ENCODE measurements at places on chromosomes 4 and X.
A peak's percentile ranks its signal among the peaks of the same experiment; 100 is the strongest.

DNA sequence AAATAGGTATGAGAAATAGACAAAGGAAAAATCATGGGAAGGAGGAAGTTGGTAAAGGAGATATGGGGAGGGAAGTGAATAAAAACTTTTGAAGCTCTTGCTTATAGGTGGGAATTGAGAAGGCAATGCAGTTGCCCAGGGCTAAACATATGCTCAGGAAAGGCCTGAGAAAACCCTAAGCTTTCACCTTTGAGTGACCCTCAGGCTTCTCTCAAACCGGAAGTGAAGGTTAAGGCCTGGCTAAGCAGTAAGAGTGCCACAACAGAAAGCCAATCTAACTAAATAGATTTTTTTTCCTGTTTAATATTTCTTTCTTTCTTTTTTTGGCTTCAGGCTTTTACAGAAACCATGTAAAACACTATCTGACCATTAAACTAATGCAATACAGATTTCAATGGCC lies 69.5 kb upstream of the GABRA3 start:
- DNase-seq = no peak

GRCh38 chrX:118325453-118325852 lies 20.5 kb upstream of the WDR44 start:
- no peak for DNase-seq

- DNase-seq = peak; percentile 40
Observed at GRCh38 chr4:124111922-124112321, 600.6 kb downstream of the ANKRD50 start.

DNA sequence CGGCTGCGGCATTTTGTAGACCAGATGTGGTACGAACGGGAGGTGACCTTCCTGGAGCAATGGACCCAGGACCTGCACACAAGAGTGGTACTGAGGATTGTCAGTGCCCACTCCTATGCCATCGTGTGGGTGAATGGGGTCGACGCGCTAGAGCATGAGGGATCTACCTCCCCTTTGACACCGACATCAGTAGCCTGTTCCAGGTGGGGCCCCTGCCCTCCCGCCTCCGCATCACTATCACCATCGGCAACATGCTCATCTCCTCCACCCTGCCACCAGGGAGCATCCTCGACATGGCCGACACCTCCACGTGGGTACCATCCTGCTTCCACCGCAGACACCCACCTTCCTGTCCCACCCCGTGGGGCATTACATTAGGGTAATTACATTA lies 46.2 kb downstream of the SMARCA5 start:
- no peak for DNase-seq

DNA sequence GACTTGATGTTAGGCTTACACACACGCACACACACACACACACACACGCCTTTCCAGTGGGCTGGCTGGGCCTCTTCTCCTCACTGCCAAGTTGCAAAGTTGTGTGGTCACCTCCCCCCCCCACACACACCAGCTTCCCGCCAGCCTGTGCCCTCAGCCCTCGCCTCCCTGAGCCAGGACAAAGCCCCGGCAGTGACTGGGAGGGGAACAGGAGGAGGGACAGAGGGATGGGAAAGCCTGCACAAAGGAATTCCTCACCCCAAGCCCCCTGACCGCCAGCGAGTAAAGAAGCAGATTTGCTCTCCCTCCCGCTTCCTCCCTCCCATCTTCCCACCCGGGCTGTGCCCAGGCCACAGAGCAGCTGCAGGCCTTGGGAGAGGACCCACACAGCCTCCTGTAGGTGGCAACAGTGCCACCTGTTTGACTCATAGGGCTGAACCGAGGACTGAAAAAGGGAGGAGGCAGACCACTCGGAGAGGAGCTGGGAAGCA lies at the start of gene GDPD2:
Gene GDPD2 (plus strand): TSS at position 464 of the 491 bp plus-strand sequence. CDS start 1,671 bp downstream, outside the sequence.
- peak; percentile 34 for DNase-seq

All from NCI-H460 (cell line).